NCI-H1417 treated with DMSO at 0.1 percent for 48 hours (cell line): ENCODE measurements at places on chromosomes 16 and 17.

DNA sequence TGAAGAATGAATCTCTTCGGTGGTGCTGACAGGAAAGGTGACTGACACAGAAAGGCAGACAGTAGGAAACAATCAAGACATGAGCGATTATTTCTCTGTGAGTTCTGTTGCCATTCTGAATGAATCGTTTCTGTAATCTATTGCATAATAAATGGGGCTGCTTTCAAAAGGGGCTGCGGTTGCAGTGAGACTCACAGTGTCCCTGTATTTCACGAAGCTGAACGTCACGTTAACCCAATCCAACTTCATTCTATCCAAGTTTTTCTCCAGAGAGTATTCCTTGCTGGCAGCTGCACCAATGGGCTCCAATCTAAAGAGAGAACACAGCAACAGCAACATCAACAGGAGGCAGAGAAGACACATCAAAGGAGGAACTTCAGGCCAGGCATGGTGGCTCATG is 75.4 kb downstream of the DNAH3 start:
- no peak for DNase-seq

GRCh38 chr17:39099663-39100286 is 51.7 kb downstream of the PLXDC1 start:
- no peak for DNase-seq

GRCh38 chr17:79078476-79079190 is 4.0 kb downstream of the ENGASE start:
- no peak for DNase-seq

DNA sequence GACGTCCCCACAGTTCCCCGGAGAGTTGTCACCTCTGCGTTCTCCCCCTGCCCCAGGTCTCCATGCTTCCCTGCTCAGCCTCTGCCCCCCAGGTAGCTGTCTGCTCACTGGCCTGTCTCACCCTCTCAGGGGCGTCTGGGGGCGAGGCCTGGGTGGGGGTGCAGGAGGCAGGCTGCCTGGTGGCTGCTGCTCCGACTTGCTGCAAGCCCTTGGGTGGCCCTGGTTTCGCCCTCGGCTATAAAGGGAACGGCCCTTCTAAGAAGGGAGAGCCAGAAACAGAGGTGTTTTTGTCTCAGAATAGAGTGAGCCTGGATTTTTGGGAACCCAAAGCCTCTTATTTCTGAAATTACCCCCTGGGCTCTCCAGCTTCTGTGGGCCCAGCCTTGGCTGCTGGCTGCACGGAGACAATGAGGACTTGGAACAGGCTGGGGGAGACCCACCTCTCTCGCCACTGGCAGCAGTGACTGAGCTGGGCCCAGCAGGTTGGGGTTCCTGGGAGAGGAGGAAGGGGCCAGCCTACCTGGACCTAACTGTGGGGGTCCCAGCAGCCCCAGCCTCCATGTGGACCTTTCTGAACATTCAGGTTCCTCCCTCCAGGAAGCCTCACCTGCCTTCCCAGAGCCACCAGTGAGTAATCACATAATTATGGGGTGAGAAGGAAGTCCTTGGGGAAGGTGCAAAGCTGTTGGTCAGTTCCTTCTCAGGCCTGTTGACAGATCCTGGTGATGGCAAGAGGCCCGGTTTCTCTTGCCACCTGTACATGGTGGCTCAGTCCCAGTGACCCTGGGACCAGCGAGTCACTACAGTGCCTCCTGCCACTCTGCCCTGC is 15.5 kb upstream of the SPNS2 start:
- DNase-seq, result no peak

GRCh38 chr16:6694636-6695035 is 638.0 kb upstream of the RBFOX1 start:
- no peak for DNase-seq

GRCh38 chr16:73672135-73672534 is 624.2 kb upstream of the ZFHX3 start:
- no peak for DNase-seq

GRCh38 chr16:83940630-83941378 is 12.2 kb upstream of the OSGIN1 start:
- no peak for DNase-seq

DNA sequence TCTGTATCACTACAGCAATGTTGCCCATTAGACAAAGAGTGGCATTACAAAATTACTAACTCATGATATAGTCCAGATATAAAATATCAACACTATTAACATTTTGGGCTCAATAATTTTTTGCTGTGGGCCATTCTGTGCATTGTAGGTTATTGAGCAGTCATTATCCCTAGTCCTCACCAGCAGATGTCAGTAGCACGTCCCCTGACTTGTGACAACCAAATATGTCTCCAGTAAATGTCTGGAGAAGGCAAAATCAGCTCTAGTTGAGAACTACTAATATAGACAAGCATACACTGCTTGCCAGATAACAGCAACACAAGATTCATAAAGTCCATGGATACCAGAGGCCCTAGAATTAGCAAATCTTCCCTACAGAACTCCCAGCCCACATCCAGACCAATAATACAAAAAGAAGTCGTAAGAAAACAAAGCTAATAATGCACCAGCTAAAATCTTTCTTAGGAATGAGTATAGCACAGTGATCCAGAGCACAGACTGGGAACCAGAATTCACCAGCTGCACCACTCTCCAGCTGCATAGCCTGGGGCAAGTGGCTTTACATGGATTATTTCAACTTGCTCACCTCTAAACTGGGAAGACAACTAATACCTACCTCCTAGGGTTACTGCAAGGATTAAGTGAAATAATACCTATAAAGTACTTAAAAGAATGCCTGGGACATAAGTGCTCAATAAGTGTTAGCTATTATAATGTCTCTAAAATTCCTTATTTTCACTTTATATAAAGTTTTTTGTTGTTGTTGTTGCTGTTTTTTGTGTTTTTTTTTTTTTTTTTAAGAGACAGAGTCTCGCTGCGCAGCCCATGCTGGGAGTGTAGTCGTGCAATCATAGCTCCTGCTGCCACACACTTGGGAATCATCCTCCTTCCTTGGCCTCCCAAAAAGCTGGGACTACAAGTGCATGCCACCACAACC is 23.7 kb downstream of the HELZ start:
- DNase-seq, result no peak

GRCh38 chr17:71444078-71444477 is 676.7 kb upstream of the SOX9 start:
- DNase-seq, result no peak

- no peak for DNase-seq
These were observed at the start of gene CMTM1 for GRCh38 chr16:66566051-66566901. Gene CMTM1, plus strand, starts transcription at chr16:66566439. Its CDS starts 75 bp downstream, at chr16:66566514.

DNA sequence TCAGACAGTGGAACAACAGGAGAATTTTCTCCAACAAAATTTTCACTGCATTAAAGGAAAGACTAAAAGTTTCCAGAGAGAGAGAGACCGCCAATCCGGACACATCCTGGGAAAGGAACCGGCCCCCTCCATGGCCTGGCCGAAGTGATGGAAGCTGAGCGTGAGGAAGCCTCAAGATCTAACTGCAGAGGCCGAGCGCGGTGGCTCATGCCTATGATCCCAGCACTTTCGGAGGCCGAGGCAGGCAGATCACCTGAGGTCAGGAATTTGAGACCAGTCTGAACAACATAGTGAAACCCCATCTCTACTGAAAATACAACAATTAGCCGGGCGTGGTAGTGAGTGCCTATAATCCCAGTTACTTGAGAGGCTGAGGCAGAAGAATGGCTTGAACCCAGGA is 3.9 kb downstream of the CTRB2 start:
- no peak for DNase-seq

- no peak for DNase-seq
These were observed 83.6 kb downstream of the TMEM100 start for GRCh38 chr17:55639096-55639495.

DNA sequence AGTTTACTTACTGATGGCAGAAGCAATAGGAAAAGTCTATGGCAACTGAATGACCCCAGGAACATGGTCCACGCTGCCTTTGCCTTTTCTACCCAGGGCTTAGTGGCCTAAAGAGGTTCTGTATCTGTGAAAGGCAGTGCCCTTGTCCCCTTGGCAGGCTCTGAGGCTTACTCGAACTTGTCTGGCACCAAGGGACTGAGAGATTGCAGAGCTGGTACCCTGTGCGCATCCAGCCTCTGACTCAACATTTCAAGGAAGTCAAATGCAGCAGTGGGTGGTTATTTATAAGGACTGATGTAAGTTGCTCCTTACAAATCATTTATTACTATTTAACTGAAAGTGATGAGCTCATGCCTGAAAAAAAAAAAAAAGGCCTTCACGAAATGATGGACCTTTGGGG is 299.9 kb upstream of the MYOCD start:
- no peak for DNase-seq

DNA sequence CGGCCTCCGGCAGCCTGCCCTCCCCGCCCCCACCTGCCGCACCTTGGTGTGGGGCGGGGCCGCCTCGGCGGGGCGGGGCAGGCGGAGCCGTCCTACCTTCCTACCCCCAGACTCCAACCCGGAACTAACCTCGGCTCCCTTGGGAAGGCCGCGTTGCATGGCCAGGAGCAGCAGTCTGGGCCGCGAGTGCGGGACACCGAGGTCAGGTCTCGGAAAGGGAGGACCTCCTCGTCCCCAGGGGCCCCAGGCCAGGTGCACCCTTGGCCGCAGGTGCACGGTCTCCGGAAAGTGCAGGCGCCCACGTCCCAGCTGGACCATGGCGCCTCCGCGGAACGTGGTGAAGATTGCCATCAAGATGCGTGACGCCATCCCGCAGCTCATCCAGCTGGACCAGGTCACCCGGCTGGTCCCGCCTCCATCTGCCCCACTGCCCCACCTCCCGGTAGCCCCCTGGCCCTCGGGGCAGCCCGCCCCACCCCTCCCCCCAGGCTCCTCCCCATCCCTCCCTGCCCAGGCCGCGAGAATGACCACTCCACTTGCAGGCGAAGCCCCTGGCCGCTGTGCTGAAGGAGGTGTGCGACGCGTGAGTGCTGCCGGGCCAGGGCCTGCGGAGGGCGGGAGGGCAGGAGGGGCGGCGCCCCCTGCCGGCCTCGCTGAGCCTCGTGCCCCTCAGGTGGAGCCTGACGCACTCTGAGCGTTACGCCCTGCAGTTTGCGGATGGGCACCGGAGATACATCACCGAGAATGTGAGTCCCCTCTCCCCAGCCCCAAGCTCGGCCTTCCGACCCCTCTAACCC is at the start of gene ELMO3:
Gene ELMO3 (plus strand): TSS at position 121 of the 797 bp plus-strand sequence. CDS start 196 bp downstream, at position 317.
- no peak for DNase-seq

GRCh38 chr17:10072556-10073425 is 125.6 kb downstream of the GAS7 start:
- DNase-seq, result no peak

- peak; percentile 44 for DNase-seq
These were observed at the start of gene MAP3K14 for GRCh38 chr17:45316434-45317110. Gene MAP3K14, minus strand, starts transcription at chr17:45317020. Its CDS starts 26,275 bp downstream, at chr17:45290745.

DNA sequence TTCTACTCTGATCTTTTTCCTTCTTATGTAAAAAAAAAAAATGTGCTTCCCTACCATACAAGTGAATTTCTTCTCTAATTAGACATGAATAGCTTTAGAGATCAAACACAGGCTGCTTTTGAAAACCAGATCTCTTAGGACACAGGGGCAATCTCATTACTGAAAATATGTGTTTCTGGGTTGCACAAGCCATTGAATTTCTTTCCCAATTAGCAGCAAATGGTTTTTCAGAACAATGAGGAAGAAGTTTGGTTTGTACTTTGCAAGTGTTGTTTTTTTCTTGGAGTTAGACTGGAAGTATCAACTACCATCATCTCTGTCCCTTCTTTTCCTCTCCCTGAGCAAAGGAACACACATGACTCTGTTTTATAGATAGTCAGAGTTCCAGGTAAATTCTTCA is 5.6 kb upstream of the ANKS4B start:
- DNase-seq, result no peak
